ENCODE measurements at places on chromosomes 7 and 10.

GRCh38 chr10:25701652-25702051 lies 232.4 kb upstream of the MYO3A start:
- no peak for DNase-seq

- no peak for DNase-seq
Observed at GRCh38 chr7:7122033-7122478, 60.3 kb upstream of the C1GALT1 start.

GRCh38 chr10:24824124-24824523 lies 100.4 kb upstream of the ARHGAP21 start:
- DNase-seq, result no peak

DNA sequence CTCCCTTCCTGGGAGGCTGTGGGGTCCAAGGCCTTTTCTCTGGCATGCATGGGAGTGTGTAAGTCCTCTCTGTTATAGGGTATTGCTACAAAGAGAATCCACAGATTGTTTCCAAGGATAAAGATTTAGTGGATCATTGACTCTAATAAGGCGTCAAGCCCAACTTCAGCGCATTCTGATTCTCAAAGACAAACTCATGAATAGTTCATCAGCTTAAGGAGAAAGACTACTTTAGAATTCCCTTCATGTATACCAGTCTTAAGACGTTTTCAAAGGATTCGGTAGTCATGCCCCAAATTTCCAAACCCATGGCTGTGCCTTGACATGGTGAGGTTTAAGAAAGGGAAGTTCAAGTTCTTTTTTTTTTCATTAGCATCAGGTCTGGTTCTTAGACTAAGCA lies 46.6 kb upstream of the ABLIM1 start:
- no peak for DNase-seq

- no peak for DNase-seq
Observed at GRCh38 chr7:158274404-158274811, 313.2 kb downstream of the PTPRN2 start.

GRCh38 chr10:96073722-96074121 lies 30.3 kb downstream of the CCNJ start:
- no peak for DNase-seq

DNA sequence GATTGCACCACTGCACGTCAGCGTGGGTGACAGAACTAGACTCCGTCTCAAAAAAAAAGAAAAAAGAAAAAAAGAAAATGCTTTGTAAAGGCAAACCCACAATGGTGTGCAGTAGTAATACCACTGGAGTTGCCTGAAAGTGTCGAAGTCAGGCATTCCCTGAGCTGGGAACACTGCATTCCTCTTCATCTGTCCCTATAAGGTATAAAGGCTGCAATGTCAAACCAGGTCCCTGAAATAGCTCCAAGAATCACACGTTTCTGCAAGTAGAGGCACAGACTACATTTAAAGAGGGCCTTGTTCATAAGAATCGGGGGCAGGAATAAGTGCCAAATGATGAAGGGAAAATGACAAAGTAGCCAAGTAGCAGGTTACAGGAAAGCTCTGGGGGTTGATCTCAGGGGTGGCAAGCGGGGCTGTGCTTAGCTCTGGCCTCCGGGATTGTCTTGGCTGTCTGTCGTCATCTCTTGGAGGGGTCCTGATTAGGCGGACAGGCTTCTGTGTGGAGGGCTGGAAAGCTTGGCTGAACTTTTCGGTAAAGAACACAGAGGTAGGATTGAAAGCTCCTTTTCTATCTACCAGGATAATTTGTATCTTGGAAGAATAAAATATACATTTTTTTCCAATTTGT lies 109.1 kb downstream of the PFKFB3 start:
- DNase-seq, result no peak

DNA sequence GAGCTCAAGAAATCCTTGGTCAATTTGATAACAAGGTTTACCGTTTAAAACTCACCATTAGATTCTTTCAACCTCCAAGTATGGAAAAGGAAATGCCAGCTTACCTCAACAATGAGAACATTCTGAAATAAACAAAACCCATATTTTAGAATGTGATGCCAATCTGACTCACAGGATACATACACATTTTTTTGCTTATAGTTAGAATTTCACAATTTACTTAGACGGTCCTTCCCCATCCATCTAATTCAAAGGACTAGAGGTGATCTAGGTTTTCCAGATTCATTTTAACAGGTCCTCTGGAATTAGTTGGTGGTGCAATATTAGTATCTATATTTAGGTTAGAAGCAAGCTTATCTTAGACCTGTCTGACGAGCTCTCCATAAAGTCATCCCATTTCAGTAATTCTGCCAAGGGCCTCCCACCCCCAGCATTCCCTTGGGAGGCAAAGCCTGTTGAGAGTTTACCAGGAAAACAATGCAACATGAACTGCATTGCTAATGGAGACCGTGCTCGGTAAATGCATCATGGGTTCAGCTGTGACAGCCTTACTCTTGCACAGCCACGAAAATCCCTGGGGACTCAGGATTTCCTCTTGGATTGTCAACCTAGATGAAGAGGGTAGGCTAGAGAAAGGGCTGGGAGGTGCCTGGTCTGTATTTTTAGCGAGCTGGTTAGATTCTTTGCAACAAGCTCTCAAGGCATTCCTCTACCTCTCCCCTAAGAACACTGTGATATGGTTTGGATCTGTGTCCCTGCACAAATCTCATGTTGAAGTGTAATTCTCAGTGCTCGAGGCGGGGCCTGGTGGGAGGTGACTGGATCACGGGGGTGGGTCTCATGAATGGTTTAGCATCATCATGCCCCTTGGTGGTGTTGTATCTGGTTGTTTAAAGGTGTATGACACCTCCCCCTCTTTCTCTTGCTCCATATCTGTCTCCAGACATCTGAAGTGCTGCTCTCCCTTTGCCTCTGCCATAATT lies 93.8 kb downstream of the PRTFDC1 start:
- DNase-seq, result no peak

DNA sequence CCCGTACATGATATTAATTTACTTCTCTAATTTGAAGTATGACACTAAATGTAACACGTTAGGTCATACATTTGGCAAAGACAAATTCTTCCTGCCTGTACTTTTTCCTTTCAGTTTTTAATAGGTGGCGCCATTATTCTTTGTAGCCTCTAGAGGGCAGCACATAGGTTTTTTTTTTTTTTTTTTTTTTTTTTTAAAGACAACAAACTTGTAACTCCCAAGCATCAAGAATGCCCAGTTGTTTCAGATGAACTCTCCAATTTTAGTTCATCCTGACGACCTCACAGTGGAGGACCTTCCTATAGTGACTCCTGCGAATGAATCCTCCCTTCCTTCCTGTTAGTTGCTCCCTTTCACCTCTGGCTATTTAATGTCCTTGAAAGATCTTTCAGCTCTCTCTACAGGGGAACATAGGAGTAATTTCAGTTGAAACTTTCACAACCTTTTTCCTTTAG lies 139.3 kb upstream of the HDAC9 start:
- DNase-seq, result peak; percentile 47

- DNase-seq, result no peak
Observed at GRCh38 chr10:22486431-22486830, 141.1 kb downstream of the SPAG6 start.

- DNase-seq, result no peak
Observed at GRCh38 chr10:61589547-61590243, 73.0 kb upstream of the CABCOCO1 start.

- no peak for DNase-seq
Observed at GRCh38 chr7:50292165-50292757, 12.3 kb upstream of the IKZF1 start.

GRCh38 chr7:100895956-100896731 lies 456 bp upstream of the ACHE start:
- no peak for DNase-seq

- DNase-seq, result no peak
Observed at GRCh38 chr10:101414034-101414433, 60.1 kb downstream of the BTRC start.

DNA sequence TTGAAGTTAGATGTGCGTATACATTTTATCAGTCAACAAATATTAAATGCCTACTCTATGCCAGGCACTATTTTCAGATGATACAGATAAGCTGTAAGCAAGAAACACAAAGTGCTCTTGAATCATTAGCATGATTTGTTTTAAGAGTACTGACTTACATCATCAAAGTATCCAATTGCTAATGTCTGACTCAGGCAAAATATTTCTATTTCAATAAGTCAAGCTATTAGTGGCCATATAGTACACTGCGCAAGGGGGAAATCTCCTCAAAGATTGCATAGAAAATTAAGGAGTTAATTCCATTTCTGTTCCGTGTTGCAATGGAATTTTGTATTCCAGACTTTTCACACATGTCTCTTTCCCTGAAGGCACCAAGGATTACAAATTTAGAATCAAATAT lies 46.1 kb upstream of the DNAJC1 start:
- DNase-seq, result no peak

- DNase-seq, result no peak
Observed at GRCh38 chr10:29670761-29671160, 36.0 kb upstream of the SVIL start.

DNA sequence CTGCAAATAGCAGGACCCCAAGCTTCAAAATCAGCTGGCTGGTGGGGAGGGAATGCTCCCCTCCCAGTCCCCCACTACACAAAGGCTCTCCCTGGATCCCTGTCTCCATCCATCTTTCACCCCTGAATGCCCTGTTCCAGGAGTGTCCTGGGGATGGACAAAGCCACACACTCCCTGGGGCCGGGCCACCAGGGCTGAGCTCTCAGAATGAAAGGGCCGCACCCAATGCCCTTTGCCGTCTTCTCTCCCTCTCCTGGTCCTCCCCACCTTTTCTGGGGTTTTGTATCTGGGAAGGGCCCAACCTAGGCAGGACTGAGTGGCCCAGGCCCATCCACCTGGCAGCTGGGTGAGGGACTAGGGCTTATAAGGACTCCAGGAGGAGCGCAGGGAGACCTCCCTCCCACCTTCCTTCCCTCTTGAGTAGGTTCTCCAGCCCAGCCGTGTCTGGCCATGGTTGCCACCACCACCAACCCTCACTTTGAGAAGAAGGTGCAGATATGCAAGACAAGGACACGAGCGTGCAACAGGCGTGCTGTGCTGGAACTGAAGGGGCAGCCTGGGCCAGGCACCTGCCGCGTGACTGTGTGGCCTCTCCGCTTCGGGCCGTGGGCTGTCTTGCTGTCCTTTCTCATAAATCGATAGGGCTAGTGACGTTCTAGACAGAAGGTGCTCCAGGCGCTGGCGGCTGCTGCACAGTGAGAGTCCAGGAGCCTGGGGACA lies 157.1 kb downstream of the TCERG1L start:
- no peak for DNase-seq

DNA sequence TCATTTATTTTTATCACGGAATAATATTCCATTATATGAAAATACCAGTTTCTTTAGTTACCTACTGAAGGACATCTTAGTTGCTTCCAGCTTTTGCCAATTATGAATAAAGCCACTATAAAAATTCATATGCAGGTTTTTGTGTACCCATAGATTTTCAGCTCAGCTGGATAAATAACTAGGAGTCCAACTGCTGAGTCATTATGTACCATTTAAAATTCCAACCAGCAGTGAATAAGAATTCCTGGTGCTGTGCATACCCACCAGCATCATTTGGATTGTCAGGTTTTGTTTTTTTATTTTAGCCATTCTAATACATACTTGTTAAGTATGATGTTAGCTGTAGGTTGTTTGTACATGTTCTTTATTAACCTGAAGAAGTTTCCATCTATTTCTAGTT lies 14.5 kb downstream of the FAM24B start:
- no peak for DNase-seq

DNA sequence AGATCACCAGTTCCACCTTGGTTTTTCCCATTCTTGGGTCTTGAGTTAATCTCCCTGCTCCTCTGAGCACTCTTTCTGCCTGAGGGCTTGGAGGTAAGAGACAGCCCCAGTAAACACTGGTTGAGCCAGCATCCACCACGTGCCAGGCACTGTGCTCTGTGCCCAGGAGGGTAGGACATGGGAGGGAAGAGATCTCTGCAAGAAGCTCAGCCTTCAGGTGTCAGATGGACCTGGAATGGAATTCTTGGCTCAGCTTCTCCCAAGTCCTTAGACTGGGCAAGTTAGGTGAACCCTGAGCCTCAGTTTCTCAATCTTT lies 2.5 kb downstream of the ZYX start:
- DNase-seq, result no peak

- DNase-seq, result no peak
Observed at GRCh38 chr7:130960208-130960988, 226.4 kb upstream of the KLF14 start.

DNA sequence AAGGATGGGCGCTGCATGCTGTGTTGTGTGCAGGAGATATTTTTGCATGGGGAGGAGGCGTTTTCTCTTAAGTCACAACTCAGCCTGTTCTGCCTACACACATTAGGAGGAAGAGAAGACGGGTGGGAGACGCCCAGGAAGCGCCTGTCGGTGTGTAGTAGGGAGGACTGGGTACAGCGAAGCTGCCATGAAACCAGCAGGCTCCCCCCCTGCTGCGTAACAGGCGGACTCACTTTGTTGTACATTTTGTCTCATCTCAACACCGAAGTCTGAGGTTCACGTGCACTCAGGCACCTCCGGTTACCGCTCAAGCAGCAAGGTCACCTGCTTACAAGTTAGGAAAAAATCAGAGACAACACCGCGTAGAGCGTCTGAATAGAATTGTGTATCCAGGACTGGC lies 56.3 kb downstream of the CRTAC1 start:
- DNase-seq, result no peak

DNA sequence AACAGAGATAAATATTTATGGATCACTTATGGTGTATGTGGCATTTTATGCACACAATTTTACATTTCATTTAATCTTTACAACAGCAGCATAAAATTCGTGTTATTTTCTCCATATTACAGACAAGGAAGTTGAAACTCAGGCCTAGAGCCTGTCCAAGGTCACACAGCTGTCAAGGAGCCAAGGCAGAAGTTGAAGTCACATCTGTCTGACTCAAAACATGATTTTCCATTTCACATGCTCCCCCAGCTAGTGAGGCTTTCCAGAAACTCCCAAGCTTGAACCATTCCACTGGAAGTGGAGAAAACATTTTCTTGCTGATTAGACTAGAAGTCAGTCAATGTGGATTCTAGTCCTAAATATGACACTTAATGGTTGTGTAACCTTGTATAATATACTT lies 110.5 kb downstream of the HECTD2 start:
- no peak for DNase-seq

All from NCI-H2081 (cell line).